ENCODE measurements at places on chromosomes 11 and 22.

DNA sequence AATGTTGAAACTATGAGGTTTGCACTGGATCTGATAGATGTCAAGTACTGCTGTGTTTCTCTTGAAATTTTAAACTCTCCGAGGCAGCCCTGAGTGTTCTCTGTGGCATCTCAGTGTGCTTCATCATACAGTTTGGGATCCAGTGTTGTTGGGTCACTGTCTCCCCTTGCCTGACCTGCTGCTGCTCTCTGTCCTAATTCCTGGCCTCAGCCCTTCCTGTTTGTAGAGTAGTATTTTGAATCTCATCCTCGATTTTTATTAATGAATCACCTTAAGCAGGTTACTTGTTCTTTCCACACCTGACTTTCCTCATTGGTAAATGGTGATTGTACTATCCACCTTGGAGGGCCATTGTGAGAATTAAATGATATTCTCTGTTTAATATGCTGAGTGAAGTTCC, 70.7 kb upstream of the PAX6 start:
- DNase-seq: no peak

DNA sequence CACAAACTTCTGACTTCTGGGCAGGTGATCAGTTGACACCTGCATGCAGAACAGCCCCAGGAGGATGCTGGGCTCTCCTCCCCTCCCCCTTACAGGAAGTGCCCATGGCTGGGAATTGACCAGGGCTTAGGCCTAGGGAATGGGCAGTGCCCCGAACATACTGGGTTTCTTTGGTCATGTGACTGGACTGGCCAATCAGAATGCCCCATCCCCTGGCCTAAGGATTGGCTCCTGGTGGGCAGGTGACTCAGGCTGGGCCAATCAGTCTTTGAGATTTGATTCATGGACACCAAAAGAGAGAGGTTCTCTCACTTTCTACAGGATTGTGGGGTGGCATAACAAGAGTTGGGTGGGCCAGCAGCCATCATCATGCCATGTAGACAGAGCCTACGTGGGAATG, 37.1 kb downstream of the MCM5 start:
- DNase-seq: peak; percentile 42

DNA sequence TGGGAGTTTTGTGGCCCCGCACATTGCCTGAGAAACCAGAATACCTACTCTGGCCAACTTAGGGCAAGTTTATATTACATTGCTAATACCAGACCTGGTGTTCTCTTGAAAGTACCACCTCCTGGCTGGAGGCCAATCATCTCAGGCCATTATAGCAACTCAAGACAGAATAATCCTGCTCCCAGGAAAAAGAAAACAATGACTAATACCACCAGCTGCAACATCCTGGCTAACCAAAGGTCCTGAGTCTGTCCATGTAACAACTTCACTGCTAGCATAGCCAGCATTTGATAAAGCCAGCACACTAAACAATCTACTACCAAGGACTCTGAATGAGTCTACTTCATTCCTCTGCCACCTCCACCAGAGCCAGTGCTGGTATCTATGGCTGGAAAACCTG, 1298.7 kb upstream of the CNTN5 start:
- peak; percentile 38 for DNase-seq

- no peak for DNase-seq
Observed at GRCh38 chr11:5364214-5364613, 12.9 kb downstream of the OR51B6 start.

DNA sequence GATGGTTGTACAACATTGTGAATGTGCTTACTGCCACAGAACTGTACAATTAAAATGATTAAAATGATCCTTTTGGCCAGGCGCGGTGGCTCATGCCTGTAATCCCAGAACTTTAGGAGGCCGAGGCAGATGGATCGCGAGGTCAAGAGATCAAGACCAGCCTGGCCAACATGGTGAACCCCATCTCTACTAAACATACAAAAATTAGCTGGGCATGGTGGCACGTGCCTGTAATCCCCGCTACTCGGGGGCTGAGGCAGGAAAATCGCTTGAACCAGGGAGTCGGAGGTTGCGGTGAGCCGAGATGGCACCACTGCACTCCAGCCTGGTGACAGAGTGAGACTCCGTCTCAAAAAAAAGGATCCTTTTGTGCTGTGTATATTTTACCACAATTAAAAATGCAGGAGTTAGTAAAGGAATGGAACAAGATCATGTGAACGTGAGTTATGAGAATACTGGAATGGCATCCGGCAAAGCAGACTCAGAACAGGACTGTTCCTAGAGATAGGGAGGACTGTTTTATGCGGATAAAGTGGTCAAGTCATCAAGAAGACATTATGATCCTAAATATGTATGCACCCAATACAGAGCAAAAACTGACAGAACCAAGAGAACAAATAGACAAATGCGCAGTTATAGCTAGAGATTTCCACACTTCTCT, 58.0 kb upstream of the CLDN5 start:
- no peak for DNase-seq

DNA sequence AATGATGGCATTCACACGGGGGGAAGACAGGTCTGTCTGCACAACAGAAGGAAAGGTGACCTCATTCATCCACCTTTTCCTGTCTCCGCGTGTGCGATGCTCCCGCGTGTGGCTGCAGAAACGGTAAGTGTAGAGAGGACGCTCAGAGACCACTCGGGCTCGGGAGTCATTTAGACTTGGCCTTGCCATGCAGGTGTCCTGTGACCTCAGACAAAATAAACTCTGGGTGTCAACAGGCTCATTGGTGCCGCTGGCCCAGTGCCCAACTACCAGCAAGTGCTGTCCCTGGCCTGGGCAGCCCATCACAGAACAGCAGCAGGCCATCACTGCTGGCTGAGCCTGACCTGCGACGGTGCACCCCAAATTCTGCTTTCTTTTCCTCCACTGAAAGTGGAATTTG, 48.1 kb upstream of the ARFGAP3 start:
- no peak for DNase-seq

GRCh38 chr22:45163099-45163450, 650 bp upstream of the NUP50 start:
- DNase-seq: peak; percentile 45

DNA sequence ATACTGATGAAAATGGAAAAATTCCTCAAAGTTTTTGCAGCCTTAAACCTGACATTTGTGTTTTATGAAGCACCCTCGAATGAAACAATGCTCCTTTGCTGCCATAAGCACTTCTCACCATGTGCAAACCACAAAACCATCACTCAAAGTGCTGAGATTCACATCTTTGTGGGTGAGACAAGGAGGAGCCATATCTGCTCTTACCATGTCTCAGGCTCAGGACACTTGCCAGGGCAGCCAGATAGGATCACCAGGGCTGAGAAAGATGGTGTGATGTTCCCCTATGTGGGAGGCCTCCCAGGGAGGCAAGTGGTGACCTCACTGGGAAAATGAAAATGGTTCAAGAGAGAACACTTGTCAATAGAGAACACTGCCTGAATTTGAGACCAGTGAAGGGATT, 120.4 kb downstream of the CCDC34 start:
- DNase-seq: no peak

GRCh38 chr11:10490398-10491241, 35.6 kb downstream of the AMPD3 start:
- DNase-seq: no peak

GRCh38 chr22:31046539-31047226, 34.4 kb upstream of the SMTN start:
- DNase-seq: no peak

GRCh38 chr22:39254789-39255298, 10.1 kb upstream of the PDGFB start:
- no peak for DNase-seq

DNA sequence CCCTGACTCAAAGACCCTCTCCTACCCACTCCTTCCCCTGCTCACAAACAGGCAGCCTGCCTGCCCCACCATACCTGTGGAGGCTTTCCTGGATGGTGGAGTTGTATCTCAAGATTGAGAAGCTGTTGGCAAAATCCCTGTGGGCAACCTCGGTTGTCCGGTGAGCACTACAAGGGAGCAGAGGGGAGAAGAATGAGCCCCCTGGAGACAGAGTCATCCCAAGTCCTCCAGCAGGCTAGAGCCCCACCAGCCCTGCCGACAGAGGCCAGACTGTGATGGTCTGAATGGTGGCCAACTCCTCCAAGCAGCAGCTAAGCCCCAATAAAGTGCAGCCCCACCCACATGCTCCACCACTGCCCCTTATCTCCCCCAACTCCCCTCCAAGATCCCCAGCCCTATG, 17.5 kb downstream of the TMPRSS13 start:
- no peak for DNase-seq

DNA sequence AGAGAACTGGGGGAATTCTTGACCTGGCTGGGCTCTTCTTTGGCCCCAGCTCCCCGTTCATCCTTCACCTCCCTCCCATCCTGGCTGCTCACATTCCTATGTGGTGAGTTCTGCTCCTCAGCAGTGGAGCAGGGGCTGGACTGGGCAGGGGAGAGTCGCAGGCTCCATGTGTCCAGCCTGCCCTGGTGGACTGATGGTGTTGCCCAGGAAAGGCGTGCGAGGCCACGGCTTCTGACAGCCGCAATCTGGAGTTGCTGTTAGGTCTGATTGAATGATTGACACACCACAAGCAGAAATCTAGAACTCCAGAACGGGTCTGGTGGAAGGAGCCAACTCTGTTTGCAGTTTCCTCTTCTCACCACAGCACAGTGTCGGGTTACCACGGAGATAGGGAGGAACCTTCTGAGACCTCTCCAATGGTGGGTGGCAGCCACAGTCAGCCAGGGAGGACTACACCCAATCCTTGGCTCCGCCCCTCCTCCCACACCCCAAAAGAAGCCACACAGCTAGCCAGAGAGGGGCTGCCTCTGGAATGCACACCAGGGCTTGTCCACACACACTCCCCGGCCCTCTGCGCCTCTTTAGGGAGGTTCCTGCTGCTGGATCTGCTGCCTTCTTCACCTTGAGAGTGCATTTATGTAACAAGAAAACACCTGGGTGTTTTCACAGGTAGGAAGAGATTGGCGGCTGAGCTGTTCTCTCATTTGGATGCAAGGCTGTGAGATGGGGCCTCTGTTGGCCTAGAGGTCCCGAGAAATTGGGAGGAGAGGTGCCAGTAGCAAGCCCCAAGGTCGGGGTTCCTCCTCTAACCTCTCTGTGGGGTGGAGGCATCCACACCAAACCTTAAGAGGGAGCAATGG, 56.4 kb upstream of the CD44 start:
- no peak for DNase-seq

- DNase-seq: no peak
Observed at GRCh38 chr22:26234296-26234695, 65.0 kb downstream of the SEZ6L start.

GRCh38 chr11:69144316-69145049, 11.3 kb upstream of the SMIM38 start:
- no peak for DNase-seq

- DNase-seq: no peak
Observed at GRCh38 chr22:23470811-23471389, 109.2 kb downstream of the IGLL1 start.

DNA sequence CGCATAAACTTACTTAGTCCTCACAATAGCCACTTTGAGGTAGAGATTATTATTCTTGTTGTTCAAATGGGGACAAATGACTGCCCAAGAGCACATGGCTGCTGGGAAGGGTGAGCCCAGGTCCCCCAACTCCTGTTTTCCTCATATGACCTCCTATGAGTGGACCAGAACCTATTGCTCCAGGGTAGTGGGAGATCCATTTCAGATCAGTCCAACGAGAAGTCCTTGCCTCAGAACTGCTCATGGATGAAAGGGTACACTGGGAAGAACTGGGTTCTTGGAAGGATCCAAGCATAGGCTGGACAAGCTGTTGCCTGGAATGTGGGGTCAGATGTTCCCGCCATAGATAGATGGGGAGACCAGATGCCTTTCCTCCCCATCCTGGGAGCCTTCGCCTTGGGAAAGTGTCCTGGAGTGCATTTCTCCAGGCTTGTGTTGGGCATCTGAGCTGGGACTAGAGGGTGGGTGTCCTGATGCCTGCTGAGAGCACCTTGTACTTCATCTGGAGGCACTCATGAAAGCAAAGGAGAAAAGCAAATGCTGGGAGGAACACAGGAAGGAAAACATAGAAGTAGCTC, 146.3 kb upstream of the B3GAT1 start:
- no peak for DNase-seq

DNA sequence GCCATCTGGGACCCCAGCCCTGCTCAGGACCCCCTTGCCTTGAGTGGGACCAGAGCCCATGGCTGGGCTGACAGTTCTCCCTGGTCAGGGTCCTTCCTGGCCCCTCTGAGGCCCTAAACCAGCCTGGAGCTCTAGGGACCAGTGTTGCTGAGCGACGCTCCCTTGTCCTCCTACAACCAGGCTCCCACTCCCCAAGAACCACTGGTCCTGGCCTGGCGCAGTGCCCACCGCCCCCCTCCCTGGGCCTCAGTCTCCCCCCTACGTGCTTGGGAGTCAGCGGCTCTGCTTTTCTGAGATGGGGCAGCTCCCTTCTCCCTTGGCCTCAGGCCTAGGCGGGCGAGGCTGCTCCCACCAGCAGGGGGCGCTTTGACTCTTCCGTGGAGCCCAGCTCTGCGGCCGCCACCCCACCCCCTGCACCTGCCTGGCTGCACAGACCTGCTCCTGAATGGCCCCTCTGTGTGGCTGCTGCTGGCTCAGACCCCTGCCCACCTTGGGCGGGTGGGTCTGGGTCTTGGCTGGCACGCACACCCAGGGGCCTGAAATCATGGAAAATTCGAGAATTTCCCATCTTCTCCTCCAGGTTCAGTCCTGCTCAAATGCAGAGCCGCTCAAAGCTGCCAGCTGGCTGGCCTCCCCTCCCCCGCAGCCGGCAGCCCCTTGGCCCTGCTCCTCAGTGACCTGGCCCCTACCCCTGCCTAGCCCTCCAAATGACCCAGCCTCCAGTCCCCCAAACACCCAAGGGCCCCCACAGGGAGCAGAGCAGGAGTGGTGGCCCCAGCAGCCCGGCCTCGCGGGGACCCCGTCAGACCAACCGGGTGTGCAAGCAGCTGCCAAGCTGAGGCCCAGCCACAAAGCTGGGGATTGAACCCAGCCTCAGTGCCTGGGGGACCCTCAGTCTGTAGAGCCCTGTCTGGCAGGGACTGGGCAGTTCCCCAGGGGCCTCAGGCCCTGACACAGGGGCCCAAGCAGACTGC, 9.1 kb downstream of the PRR33 start:
- peak; percentile 73 for DNase-seq

DNA sequence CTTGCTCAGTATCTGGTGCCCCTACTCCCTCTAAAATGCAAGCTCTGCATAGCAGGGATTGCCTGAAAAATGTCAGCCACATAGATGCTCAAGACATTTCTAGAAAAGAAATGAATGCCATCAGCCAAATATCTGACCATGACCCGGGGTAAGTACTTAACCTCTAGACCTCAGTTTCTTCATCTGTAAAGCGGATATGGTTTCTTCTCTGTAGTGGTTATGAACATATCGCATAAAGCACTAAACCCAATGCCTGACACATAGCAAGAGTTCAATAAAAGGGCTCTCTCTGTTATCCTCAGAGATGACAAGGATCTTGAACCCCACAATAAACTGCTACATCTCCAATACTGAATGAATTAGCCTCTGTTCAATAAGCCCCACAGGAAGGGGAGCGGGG, 122.6 kb downstream of the ABTB2 start:
- DNase-seq: no peak

GRCh38 chr11:79243422-79244210, 197.2 kb downstream of the TENM4 start:
- DNase-seq: no peak

DNA sequence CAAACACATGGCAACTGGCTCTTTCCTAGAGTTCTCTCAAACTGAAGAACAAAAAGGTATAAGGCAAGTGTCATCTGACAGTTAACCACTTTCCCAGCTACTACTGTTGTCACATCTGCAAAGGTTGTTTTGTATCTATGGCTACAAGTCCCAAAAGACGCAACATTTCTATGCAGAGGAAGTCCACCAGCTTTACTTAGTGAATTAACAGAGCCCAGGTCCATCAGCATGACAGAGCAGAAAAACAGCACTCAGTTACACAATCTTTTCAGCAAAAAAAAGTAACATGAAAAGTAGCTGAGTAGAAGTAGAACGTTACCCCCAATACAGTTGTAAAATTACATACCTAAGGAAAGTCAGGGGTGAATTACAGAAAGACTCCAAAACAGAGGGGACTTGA, 12.1 kb downstream of the CPSF7 start:
- no peak for DNase-seq

Data from NCI-H82 (cell line).